ENCODE measurements at places on chromosomes 2 and 18. TPM values are rescaled to one million over a fixed set of nuclear protein-coding genes. Genes with fewer than 3 reads are reported as not detected.
A peak's percentile ranks its signal among the peaks of the same experiment; 100 is the strongest.

Gene LRRC30
- not detected for total RNA-seq

Gene REEP1
- total RNA-seq = 5.4 TPM

Gene SERPINB12
- not detected for total RNA-seq

Gene SERPINB4
- not detected for total RNA-seq

Gene RGPD4
- not detected for total RNA-seq

Gene ZNF804A
- not detected for total RNA-seq

Gene ARHGEF4
- 28.8 TPM for total RNA-seq

Gene SERPINB5
- not detected for total RNA-seq

DNA sequence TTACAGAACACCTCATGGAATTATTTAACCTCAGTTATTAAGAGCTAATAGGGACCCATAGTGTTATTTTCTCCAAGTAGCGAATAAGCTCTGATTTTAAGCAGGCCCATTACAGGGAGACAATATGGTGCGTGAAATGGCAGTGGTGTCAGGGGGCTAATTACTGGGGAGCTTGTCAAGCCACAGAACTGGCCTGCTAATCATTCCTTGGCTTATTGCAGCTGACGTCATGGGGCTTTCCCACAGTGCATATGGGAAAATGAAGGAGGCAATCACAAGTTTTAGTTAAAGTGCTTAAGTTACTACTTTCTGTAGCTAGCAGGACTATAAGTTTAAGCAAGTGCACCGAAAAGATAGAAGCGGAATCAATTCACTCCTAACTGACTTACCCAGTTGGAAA lies 262.5 kb downstream of the TGIF1 start:
- no peaks in the 10 kb centered on the region for H3K27me3 ChIP-seq
- DNase-seq = no peak
- H3K4me3 ChIP-seq = no peak overlapping the region
- no peaks in the 10 kb centered on the region for H3K36me3 ChIP-seq

- H3K36me3 ChIP-seq = no peaks in the 10 kb centered on the region
- H3K4me1 ChIP-seq = no peaks in the 10 kb centered on the region
- no peaks in the 10 kb centered on the region for H3K27me3 ChIP-seq
- H3K4me3 ChIP-seq = no peak overlapping the region
- DNase-seq = no peak
These were observed 207.0 kb upstream of the AGAP1 start for GRCh38 chr2:235286622-235287374.

DNA sequence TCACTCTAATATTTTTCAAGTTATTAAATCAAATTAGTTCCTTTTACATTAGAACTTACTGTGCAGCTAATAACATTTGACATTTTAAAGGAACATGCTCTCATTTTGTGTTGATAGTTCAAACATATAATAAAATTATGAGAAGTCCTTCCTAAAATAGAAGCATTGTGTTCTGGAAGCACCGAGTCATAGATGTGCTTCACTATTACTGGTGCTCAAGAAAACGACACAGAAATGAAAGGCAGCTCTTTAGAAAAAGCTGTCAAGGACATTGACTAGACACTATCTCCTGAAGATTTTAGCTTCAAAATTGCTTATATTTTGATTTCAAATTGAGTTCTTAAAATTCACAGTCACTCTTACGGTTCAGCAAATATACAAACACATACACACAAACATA lies 338.3 kb downstream of the NBAS start:
- DNase-seq = no peak
- no peaks in the 10 kb centered on the region for H3K4me1 ChIP-seq
- no peak overlapping the region for H3K4me3 ChIP-seq
- H3K27me3 ChIP-seq = no peaks in the 10 kb centered on the region
- H3K27ac ChIP-seq = no peak overlapping the region
- peaks cover 7% of the 10 kb centered on the region for H3K36me3 ChIP-seq

GRCh38 chr2:60479226-60480088 lies 74.0 kb downstream of the BCL11A start:
- peaks cover 47% of the 10 kb centered on the region for H3K4me1 ChIP-seq
- DNase-seq = no peak
- H3K27me3 ChIP-seq = no peaks in the 10 kb centered on the region
- H3K27ac ChIP-seq = peak overlapping the region; percentile 49

- H3K27me3 ChIP-seq = no peaks in the 10 kb centered on the region
- no peak overlapping the region for H3K4me3 ChIP-seq
- DNase-seq = peak; percentile 29
- H3K4me1 ChIP-seq = no peaks in the 10 kb centered on the region
- H3K27ac ChIP-seq = no peak overlapping the region
These were observed 44.1 kb downstream of the KIF1A start for GRCh38 chr2:240775905-240776304.

GRCh38 chr2:112835536-112836162 lies 930 bp downstream of the IL1B start:
- no peaks in the 10 kb centered on the region for H3K36me3 ChIP-seq
- H3K4me1 ChIP-seq = peaks cover 27% of the 10 kb centered on the region
- H3K4me3 ChIP-seq = no peak overlapping the region
- DNase-seq = peak; percentile 54
- H3K27ac ChIP-seq = no peak overlapping the region

DNA sequence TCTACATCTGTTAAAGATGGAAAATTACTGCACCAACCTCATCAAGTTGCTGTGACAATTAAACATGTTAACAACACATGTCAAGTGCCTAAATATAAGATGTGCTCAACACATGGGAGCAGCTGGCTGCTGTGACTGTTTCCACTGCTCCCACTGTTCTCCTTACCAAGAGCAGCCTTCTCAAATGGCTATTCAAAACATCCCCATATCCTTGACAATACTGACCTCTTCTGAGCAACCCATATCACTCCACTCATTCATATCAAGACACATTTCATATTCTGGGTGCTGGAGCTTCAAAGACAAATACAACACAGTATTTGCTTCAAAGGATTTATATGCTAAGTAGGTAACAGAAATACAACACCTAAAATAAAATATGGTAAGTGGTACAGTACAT lies 60.3 kb downstream of the PIAS2 start:
- no peaks in the 10 kb centered on the region for H3K36me3 ChIP-seq
- no peaks in the 10 kb centered on the region for H3K27me3 ChIP-seq
- no peak overlapping the region for H3K27ac ChIP-seq
- H3K4me3 ChIP-seq = no peak overlapping the region

GRCh38 chr2:240816584-240817495 lies 3.2 kb downstream of the KIF1A start:
- H3K27ac ChIP-seq = no peak overlapping the region
- H3K4me1 ChIP-seq = peaks cover 41% of the 10 kb centered on the region

GRCh38 chr18:2906704-2907549 lies 60.1 kb downstream of the EMILIN2 start:
- H3K36me3 ChIP-seq = no peaks in the 10 kb centered on the region
- H3K27me3 ChIP-seq = no peaks in the 10 kb centered on the region
- peaks cover 21% of the 10 kb centered on the region for H3K4me1 ChIP-seq
- no peak overlapping the region for H3K27ac ChIP-seq
- peak; percentile 38 for DNase-seq
- peak overlapping the region; percentile 16 for H3K4me3 ChIP-seq

DNA sequence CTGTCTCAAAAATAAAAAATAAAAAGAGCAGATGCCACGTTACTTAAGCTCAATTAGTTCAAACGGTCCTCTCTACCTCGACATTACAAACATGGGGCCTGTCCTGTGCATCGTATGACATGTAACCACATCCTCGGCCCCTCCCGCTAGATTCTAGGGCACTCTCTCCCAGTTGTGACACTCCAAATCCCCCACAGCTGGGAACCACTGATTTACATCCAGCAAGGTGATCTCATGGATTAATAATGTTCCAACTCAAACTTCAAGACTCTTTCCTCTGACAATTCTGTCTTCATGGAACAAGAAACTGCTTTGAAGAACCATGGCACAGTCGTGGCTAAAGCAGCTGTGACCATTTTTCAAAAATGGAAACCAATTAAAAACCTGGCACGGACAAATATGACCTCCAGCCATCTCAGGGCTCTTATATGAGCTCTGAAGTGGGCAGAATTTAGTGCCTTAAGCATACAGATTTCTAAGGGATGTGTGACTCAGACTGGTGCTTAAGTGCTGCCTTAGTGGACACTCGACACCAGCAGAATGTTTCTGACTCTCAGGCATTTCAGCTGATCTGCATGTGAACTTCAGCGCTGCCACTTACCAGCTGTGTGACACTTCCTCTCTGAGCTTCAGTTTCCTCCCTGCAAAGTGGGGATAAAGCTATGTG lies 31.7 kb upstream of the ASAP2 start:
- no peak overlapping the region for H3K4me3 ChIP-seq
- no peak overlapping the region for H3K27ac ChIP-seq
- H3K4me1 ChIP-seq = peaks cover 21% of the 10 kb centered on the region
- peak; percentile 25 for DNase-seq
- no peaks in the 10 kb centered on the region for H3K36me3 ChIP-seq

DNA sequence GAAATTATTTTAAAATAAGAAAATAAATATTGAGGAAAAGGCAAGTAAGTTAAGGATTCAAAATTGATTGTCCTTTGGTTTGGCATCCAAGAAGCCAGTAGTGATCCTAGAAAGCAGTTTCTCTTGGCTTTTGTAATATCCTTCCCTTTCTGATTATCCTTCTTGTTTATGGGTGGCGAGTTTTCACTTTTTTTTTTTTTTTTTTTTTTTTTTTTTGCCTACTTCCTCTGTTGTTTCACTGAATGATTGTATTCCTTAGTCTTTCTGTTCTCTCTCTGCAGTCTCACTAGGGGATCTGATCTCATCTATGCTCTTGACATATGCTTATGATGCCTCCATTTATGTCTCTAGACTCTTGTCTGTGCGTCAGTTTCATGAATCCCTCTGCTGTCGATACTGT lies 4.2 kb downstream of the NAPG start:
- H3K36me3 ChIP-seq = peaks cover 6% of the 10 kb centered on the region
- no peak overlapping the region for H3K27ac ChIP-seq
- H3K4me3 ChIP-seq = no peak overlapping the region
- no peaks in the 10 kb centered on the region for H3K27me3 ChIP-seq

GRCh38 chr18:42576124-42576523 lies 539.4 kb downstream of the RIT2 start:
- no peak for DNase-seq
- no peak overlapping the region for H3K4me3 ChIP-seq
- H3K27me3 ChIP-seq = no peaks in the 10 kb centered on the region
- no peak overlapping the region for H3K27ac ChIP-seq

DNA sequence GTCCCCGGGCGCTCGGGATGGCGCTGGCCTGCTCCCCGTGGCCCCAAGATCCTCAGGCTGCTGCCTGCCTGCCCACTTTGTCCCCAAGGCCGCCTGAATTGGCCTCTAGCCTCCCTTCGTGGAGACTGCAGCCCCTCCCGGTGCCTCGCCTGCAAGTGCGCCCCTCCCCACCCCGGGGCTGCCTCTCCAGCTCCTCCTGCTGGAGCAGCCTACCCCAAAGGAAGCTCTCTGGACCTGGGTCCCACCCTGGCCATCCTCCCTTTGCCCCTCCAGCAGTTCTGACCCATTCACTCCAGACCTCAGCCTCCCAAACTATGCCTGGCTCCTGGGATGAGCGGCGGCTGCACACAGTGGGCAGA lies 6.2 kb downstream of the ESPNL start:
- H3K27ac ChIP-seq = no peak overlapping the region
- no peaks in the 10 kb centered on the region for H3K36me3 ChIP-seq
- no peak overlapping the region for H3K4me3 ChIP-seq
- peak; percentile 16 for DNase-seq

GRCh38 chr2:113832795-113833290 lies 57.0 kb upstream of the ACTR3 start:
- no peaks in the 10 kb centered on the region for H3K36me3 ChIP-seq
- DNase-seq = no peak
- no peak overlapping the region for H3K4me3 ChIP-seq
- H3K4me1 ChIP-seq = peaks cover 6% of the 10 kb centered on the region

DNA sequence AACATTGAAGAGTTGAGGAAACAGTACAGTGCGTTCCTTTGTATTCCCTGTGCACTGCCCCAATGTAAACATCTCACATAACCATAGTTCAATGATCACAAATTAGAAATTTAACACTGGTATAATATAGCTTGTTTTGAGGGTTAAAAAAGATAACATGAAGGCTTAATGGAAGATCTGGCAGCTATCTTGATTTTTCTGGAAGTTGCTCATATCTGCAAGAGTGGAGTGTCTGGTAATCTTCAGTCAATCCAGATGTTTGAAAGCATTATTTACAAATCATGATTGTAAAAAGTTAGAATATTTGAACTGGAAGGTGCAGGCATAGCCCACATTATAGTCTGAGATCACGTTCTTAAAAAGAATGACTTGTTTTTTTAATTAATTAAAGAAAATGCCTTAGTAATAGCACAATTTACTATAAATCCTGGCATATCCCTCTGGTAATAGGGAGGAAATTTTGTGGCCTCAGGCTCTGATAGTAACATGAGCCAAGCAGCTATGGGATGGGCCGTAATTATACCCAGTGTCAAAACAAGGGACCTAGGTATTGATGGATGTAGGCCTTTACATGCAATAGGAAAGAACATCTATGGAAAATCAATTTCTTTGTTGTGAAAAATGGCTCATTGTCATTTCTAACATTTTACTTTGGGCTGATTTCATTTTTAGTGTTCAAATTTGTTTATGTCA lies 418.0 kb downstream of the THSD7B start:
- H3K27ac ChIP-seq = no peak overlapping the region
- DNase-seq = no peak
- no peaks in the 10 kb centered on the region for H3K36me3 ChIP-seq
- H3K27me3 ChIP-seq = no peaks in the 10 kb centered on the region
- no peak overlapping the region for H3K4me3 ChIP-seq
- no peaks in the 10 kb centered on the region for H3K4me1 ChIP-seq

DNA sequence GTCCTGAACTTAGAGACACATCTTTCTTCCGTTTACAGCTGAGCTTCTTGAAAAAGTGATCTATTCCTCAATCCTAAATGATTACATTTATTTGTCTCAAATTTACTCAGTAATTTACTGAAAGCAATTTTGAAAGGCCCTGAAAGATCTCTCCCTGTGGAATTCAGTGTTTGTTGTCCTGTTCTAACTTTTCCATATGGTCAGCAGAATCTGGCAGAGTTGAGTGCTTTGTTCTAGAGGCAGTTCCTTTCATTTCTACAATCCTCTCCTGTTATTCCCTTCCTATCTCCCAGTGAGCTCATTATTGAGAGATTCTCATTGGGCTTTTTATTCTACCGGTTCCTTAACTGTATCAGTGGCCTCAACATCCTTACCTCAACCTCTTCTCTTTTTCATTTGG lies 36.5 kb upstream of the REG3G start:
- H3K27me3 ChIP-seq = no peaks in the 10 kb centered on the region
- H3K4me3 ChIP-seq = no peak overlapping the region
- H3K4me1 ChIP-seq = peaks cover 16% of the 10 kb centered on the region
- no peak overlapping the region for H3K27ac ChIP-seq
- H3K36me3 ChIP-seq = no peaks in the 10 kb centered on the region

DNA sequence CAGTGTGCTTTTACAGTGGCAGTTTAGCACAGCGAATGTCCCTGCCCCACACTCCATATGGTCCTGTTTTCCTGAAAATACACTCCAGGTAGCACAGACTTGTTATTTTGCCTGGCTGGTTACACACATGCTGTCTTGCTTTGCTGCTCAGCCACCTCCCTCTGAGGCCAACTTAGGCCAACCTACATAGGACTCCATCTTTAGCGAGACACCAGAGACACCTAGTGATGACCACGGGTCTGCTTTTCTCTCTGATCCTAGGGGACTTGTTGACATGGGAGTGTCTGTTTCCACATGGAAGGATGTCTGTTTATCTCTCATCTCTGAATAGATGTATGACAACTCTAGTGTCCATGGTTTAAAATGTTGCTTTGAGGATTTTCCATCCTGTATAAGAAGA lies 43.3 kb downstream of the PLEKHB2 start:
- H3K4me1 ChIP-seq = no peaks in the 10 kb centered on the region
- H3K27ac ChIP-seq = no peak overlapping the region
- H3K27me3 ChIP-seq = no peaks in the 10 kb centered on the region
- no peak overlapping the region for H3K4me3 ChIP-seq
- no peaks in the 10 kb centered on the region for H3K36me3 ChIP-seq

- no peaks in the 10 kb centered on the region for H3K36me3 ChIP-seq
- no peak overlapping the region for H3K4me3 ChIP-seq
- H3K27ac ChIP-seq = no peak overlapping the region
- no peak for DNase-seq
- no peaks in the 10 kb centered on the region for H3K27me3 ChIP-seq
These were observed 226.4 kb upstream of the VWC2L start for GRCh38 chr2:214184461-214184860.
